ENCODE measurements at places on chromosomes 11 and 22.
A peak's percentile ranks its signal among the peaks of the same experiment; 100 is the strongest.

GRCh38 chr22:50656122-50657070 is 16.2 kb upstream of the SHANK3 start:
- no peak for DNase-seq

DNA sequence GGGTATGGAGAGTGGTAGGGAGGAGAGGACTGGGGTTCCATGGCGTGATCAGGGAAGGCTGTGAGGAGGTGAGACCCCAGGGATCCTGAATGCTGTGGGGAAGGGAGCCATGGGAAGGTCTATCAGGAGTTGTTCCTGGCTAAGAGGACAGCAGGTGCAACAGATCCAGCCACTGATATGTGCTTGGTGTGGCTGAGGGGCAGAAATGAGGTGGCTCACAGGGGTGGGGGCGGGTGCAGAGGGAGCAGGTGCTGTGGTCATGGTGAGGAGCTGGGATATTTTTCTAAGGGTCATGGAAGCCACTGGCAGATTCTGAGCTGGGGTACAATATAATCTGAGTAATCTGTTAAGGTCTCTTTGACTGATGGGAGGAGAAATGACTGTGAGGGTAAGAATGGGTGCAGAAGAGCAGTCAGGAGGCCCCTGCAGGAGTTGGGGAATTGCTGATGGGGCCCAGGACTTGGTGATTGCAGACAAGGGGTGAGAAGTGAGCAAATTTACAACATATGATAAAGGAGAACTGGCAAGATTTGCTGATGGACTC is 31.3 kb upstream of the DMC1 start:
- no peak for DNase-seq

GRCh38 chr11:3077189-3077836 is 20.1 kb upstream of the CARS1 start:
- no peak for DNase-seq

DNA sequence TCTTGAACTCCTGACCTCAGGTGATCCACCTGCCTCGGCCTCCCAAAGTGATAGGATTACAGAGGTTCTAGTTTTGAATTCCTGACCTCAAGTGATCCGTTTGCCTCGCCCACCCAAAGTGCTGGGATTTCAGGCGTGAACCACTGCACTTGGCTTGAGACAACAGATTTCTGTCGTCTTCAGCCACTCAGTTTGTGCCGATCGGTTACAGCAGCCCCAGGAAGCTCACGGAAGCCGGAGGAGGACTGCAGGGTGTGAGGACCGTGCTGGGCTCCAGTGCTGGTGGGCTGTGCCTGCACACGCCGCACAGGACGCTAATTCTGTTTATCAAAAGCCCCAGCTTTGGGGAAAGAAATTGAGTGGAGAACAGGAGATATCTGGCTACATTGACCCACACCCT is 82.0 kb downstream of the CELSR1 start:
- DNase-seq, result no peak

DNA sequence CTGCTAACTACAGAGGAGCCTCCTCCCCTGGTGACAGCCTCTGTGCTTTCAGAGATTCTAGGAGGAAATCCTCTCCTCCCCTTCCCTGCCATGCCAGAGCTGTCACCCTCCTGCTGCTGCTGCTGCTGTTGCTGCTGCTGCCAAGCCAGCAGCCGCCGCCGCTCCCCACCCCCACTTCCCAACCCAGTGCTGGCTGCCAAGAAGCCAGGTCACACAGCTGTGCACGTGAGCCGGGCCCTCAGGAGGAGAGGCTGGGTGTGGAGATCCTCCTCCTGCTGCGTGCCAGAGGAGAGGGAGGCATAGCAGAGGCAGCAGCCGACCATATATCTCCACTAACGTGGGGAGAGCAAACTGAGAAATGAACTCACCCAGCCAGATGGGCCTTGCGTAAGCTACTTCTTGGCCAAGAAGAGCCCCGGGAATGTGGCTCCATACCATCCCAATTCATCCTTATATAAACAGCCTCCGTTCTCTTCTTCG is 12.4 kb downstream of the CRY2 start:
- no peak for DNase-seq

DNA sequence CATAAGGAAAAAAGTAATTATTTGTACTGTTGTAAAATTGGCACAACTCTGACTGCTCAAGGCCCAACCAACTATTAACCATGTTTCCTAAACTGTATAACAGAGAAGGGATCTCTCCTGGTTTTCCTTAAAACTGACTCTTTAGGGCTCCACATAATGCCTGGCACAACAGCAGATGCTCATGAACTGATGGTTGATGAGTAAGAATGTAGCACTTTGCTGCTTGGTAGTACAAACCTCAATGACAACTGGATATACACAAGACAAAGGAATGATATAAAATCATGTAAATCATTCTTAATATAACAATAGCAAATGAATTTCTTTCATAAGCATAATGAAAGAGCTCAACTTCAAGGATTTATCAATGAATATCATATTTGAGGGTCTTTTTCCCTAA is 11.7 kb downstream of the MSANTD2 start:
- no peak for DNase-seq

DNA sequence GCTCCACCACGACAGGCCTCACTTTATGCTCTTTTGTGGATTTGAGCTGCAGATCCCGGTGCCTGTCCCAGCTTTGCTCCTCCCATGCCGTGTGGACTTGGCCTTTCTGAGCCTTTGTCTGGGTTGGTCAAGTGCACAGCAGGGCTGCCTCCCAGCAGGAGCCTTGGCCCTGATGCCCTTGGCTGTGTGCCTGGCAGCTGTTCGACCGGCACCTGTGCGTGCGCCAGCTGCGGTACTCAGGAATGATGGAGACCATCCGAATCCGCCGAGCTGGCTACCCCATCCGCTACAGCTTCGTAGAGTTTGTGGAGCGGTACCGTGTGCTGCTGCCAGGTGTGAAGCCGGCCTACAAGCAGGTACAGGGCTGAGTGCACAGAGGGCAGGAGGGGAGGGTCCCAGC is 46.5 kb downstream of the MYO7A start:
- no peak for DNase-seq

- DNase-seq, result no peak
These were observed 1.5 kb upstream of the GRAMD4 start for GRCh38 chr22:46618667-46619066.

- no peak for DNase-seq
These were observed 15.4 kb downstream of the PPM1F start for GRCh38 chr22:21937041-21937820.

- DNase-seq, result peak; percentile 52
These were observed 22.6 kb downstream of the RTN4RL2 start for GRCh38 chr11:57482782-57483561.

GRCh38 chr11:83153764-83154163 is 3.2 kb upstream of the PCF11 start:
- DNase-seq, result no peak

DNA sequence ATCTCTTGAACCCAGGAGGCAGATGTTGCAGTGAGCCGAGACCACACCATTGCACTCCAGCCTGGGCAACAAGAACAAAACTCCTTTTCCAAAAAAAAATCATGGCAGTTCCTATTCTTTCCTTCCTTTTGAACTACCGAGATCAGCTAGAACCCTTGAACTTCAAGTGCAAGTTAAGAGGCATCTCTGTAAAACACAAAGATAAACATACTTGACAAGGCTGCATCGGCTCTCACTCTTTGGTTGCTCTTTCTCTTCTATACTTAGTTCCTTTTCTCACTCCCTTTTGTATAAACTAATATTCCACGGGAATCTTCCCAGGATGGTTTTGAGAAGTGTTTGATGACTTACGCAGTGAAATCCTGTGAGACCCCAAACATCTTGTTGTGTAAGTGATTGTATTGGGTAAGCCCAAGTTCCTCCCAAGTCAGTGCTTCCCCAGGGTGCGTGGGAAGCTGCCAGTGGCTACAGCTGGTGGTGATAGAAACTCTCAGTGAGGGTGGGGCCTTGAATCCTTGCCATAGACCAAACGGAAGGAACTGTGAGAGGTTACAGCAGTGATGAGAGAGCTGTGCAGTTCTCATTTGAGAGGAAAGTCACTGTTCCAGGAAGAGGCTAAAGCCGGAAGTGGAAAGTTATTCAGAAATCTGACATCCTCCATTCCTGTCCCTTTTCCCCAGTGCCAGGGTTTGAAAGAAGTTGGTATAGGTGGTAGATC is 24.1 kb upstream of the CDC42EP2 start:
- DNase-seq, result no peak

DNA sequence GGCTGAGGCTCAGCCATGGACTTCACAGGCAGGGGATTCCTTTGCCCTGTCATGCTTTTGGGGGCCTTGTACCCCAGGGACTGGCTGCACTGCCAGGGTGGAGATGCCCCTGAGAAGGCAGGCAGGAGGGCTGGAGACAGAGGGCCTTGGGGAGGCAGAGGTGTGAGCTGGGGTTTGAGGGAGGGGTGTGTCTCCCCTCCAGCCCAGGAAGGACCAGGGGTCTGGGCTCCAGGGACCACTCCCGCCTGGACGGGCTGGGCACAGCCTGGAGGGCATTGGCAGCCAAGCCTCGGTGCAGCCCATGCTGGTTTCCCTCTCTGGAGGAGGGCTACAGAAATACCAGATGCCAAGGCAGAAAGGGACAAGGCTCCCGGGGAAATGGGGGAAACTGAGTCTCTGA is 19.5 kb downstream of the OTUB1 start:
- no peak for DNase-seq

DNA sequence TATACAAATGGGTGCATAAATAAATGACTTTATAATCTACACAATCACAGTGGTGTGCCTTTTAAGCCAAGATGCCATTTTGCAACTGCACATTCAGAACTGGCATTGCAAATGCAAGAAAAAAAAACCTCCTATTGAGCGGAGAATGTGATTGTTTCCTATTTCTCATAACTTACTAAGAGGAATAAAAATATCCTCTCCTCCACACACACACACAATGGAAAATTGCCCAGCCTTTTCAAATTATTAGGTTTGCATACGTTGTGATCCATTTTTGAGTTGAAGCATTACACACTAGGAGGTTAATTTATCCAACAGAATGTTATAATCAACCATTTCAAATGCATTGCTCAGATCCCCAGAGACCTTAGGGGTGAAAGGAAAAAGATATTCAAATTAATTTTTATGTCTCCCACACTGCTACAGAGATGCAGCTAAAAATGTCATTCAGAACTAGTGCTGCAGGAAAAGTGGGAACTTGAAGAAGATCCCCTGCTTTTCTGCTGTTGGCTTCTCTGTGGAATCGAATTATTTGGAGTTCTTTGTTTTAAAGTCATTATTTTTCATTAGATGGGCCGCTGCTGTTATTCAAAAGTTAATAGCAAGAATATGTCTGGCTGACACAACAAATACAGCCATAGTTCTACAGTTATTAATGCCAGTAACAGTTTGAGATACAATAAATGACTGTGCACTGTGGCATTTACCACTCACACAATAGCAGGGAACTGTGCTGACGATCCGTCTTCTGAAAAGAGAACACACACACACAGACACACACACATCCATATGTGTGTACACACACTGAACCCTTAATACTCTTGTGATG is 299.9 kb upstream of the ANO5 start:
- no peak for DNase-seq

DNA sequence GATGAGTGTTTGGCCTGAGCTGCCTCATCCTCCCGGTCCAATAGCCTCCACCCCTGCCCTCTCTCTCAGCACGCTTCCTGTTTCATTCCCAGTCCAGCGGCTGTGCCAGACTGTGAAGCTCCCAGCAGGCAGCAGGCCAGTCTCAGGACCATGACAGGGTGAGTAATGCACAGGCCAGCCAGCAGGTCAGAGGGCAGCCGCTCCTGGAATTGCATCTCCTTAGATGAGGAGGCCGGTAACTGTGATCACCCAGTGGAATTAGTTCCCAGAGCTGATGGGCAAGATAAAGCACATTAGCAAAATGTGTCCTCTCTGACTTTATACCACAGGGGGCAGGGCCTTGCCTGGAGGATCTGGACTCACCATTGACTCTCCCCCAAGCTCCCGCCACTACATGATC is 251.2 kb downstream of the ETS1 start:
- DNase-seq, result no peak

- no peak for DNase-seq
These were observed 10.2 kb downstream of the ZC3H7B start for GRCh38 chr22:41311487-41311886.

DNA sequence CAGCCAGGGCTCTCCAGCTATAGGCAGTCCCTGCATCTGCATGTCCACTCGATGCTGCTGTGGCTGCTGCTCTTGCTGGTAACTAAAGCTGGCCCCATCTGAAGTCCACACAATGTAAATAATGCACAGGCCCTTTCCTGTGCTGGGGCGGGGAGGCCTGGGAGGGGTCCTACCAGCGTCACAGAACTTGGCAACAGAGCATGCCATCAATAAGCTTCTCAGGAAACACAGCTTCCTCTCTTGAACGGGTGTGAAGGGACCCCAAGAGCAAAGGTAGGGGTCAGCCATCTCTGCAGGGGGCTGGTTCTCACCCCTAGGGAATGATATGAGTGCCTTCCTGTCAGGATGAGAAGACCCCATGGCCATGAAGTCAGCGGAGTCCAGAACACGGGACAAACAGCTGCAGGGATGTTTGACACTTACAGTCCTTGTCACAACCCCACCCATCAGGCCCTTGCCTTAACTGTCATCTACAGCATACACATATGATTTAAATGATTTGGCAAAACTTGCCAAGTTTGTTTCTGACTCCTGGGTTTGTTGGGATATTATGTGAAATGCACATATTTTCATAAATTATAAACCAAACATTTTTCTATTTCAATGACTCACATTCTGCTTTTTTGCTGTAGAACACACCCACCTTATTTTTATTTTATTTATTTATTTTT is 39.1 kb upstream of the LYVE1 start:
- DNase-seq, result no peak

DNA sequence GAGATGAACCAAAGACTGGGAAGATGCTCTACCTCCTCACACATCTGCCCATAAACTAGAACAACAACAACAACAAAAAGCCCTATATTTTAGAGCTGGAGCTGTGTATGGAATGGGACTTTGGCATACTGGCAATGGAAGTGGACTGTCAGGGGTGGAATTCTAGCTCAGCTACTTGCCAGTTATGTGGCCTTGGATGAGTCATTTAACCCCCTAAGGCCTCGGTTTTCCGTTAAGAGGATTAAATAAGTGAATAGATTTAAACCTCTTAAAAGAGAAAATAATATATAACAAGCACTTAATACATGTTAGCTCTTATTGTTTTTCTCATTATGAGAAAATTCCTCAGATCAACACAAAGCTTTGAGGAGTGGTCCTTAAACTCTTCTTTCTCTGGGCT is 195.0 kb downstream of the KIF18A start:
- no peak for DNase-seq

DNA sequence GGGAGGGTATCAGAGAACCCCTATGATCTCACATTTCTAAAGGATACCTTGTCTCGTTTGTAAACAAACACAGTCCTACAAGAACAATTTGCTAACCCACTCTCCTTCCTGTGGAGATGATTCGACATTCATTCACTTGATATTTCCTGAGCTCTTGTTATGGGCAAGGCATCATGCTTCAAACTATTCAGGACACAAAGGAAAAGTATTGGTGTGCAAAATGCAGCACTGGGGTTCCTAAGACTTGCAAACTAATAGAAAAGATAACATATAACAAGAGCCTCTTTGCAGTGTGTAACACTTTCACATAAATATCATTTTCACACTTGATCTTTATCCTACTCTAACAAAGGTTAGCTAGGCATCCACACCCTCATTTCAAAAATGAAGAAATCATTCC is 211.5 kb upstream of the BLID start:
- DNase-seq, result no peak

All from activated CD8-positive, alpha-beta memory T cell treated with anti-CD3 and anti-CD28 coated beads for 1 hour (primary cell).